HCT116 (cell line): ENCODE measurements at places on chromosomes 7 and 10.

- no peak overlapping the region for H3K27ac ChIP-seq
- H3K4me3 ChIP-seq = no peak overlapping the region
- H3K4me1 ChIP-seq = peaks cover 4% of the 10 kb centered on the region
- peaks cover 5% of the 10 kb centered on the region; the same call in 1 of the 2 replicates for H3K36me3 ChIP-seq
- no peak for DNase-seq
Observed at GRCh38 chr7:101911800-101912715, 94.6 kb downstream of the CUX1 start.

GRCh38 chr10:107579970-107580369, 415.5 kb upstream of the SORCS1 start:
- no peaks in the 10 kb centered on the region for H3K27me3 ChIP-seq
- no peaks in the 10 kb centered on the region for H3K4me1 ChIP-seq
- H3K27ac ChIP-seq = no peak overlapping the region
- H3K36me3 ChIP-seq = no peaks in the 10 kb centered on the region
- DNase-seq = no peak

- no peaks in the 10 kb centered on the region; the same call in 1 of the 2 replicates for H3K4me1 ChIP-seq
- H3K36me3 ChIP-seq = no peaks in the 10 kb centered on the region
- peak; percentile 41 for DNase-seq
- H3K4me3 ChIP-seq = no peak overlapping the region
Observed at GRCh38 chr10:58152673-58153263, 114.9 kb downstream of the IPMK start.

GRCh38 chr7:91634485-91635177, 245.9 kb downstream of the MTERF1 start:
- H3K27me3 ChIP-seq = no peaks in the 10 kb centered on the region
- H3K4me3 ChIP-seq = no peak overlapping the region
- no peak for DNase-seq

DNA sequence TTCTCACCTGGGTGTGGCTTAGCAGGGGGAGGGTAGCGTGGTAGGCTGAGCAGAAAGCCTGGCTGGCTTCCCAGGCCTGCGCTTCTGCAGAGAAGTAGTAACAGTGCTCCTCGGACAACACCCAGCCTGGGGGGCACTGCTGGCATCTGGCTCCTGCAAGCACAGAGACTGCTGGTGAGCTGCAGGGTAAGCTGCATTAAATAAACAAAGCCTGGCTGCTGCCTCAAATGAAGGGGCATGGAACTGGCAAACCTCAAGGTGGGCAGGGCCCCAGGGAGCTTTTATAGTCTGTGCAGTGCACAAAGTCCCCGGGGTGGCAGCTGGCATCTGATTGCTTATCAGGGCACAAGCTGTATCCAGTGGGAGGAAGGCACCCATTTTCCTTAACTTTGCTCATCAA, 3.9 kb downstream of the KLRG2 start:
- H3K4me3 ChIP-seq = no peak overlapping the region
- peaks cover 11% of the 10 kb centered on the region for H3K4me1 ChIP-seq
- no peaks in the 10 kb centered on the region for H3K27me3 ChIP-seq
- H3K36me3 ChIP-seq = no peaks in the 10 kb centered on the region
- no peak overlapping the region for H3K27ac ChIP-seq

- peak; percentile 41 for DNase-seq
- peak overlapping the region; percentile 53 for H3K27ac ChIP-seq
- no peak overlapping the region for H3K4me3 ChIP-seq
- no peaks in the 10 kb centered on the region for H3K36me3 ChIP-seq
- peaks cover 40% of the 10 kb centered on the region for H3K4me1 ChIP-seq
Observed at GRCh38 chr7:129969881-129970446, 17.2 kb upstream of the UBE2H start.

- H3K4me1 ChIP-seq = peaks cover 4% of the 10 kb centered on the region; the same call in 1 of the 2 replicates
- H3K27me3 ChIP-seq = no peaks in the 10 kb centered on the region
- H3K4me3 ChIP-seq = no peak overlapping the region
- no peaks in the 10 kb centered on the region for H3K36me3 ChIP-seq
Observed at GRCh38 chr10:125783957-125784356, 8.3 kb upstream of the MMP21 start.

DNA sequence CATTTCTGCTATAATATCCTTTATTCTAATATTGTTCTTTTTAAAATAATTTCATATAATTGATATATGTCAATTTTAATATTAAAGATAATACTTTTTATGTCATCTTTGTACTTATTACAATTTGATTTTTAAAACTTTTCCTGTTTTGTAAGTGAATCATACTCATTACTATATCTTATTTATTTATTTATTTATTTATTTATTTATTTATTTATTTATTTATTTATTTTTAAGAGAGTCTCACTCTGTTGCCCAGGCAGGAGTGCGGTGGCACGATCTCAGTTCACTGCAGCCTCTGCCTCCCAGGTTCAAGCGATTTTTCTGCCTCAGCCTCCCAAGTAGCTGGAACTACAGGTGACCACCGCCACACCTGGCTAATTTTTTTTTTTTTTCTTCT, 215.3 kb downstream of the SUGCT start:
- no peak overlapping the region for H3K4me3 ChIP-seq
- H3K27me3 ChIP-seq = no peaks in the 10 kb centered on the region; the same call in 1 of the 2 replicates

GRCh38 chr7:14275356-14275755, 285.9 kb upstream of the ETV1 start:
- no peak for DNase-seq
- no peaks in the 10 kb centered on the region for H3K36me3 ChIP-seq
- H3K27me3 ChIP-seq = no peaks in the 10 kb centered on the region
- no peak overlapping the region for H3K27ac ChIP-seq
